ENCODE measurements at places on chromosomes 3 and 15. TPM values are rescaled to one million over a fixed set of nuclear protein-coding genes. Genes with fewer than 3 reads are reported as not detected.

GRCh38 chr3:25692341-25692740 lies 27.6 kb upstream of the TOP2B start:
- no peak for DNase-seq

- DNase-seq = no peak
These were observed 44.3 kb upstream of the FGD5 start for GRCh38 chr3:14774431-14774830.

GRCh38 chr3:124609402-124609801 lies 120.8 kb upstream of the UMPS start:
- no peak for DNase-seq

The CD200 gene
- 11.9 TPM for total RNA-seq

The GMPS gene
- total RNA-seq = 58.6 TPM

Measured in type B pancreatic cell (in vitro differentiated cells).